RPMI7951 (cell line): ENCODE measurements at places on chromosomes 3 and 15. TPM values are rescaled to one million over a fixed set of nuclear protein-coding genes. Genes with fewer than 3 reads are reported as not detected.
A peak's percentile ranks its signal among the peaks of the same experiment; 100 is the strongest.

Gene SCAANT1
- not detected in 2 replicates for total RNA-seq

Gene ADAMTSL3
- not detected in 2 replicates for total RNA-seq

Gene TM4SF18
- 5.2 and 5.8 TPM in 2 replicates for total RNA-seq

Gene ISLR2
- total RNA-seq: 0.72 and 1.8 TPM in 2 replicates

- DNase-seq: peak; percentile 96
Observed at GRCh38 chr3:14849638-14850230, 31.0 kb downstream of the FGD5 start.

GRCh38 chr3:168123201-168124176 lies 27.8 kb upstream of the GOLIM4 start:
- no peak for DNase-seq

- no peak for DNase-seq
Observed at GRCh38 chr3:126958638-126959085, 24.3 kb upstream of the PLXNA1 start.

DNA sequence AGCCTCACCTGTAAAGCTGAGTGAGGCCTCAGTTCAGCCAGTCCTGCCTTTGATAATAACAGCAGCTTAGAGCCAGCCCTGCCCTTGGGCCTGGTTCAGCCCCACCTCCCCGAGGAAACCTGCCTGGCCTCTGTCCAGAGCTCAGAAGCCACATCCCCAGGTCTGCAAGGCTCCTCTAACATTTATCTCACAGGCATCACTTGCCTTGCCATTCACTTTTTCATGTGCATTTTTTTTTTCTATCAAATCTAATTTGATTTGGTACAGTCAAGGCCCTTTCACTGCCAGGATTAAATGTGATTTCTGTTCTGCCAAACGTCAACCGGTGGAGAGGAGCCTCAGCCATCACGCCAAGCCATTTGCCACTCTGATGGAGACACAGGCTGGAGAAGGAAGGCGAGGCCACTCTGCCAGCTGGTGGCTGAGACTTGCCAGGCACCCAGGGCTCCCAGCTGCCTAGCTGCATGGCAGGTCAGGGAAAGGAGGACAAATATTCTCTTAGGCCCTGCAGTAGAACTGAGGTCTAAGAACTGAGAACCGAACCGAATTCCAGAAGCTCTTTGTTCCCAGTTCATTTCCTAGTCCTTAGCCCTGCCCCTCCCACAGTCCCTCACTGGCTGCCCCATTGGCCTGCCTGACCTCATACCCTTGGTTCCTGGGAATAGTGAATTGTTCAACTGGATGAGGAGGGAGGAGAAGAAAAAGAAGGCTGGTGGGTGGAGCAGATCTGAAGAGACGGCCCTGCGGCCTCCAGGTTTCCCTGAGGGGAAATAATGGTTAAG lies 76.4 kb downstream of the SPSB4 start:
- DNase-seq: no peak

- no peak for DNase-seq
Observed at GRCh38 chr3:40975711-40976121, 223.6 kb upstream of the CTNNB1 start.

GRCh38 chr15:25410649-25411048 lies 28.2 kb downstream of the UBE3A start:
- DNase-seq: no peak

GRCh38 chr3:127299276-127299675 lies 11.4 kb upstream of the PRR20G start:
- DNase-seq: no peak

DNA sequence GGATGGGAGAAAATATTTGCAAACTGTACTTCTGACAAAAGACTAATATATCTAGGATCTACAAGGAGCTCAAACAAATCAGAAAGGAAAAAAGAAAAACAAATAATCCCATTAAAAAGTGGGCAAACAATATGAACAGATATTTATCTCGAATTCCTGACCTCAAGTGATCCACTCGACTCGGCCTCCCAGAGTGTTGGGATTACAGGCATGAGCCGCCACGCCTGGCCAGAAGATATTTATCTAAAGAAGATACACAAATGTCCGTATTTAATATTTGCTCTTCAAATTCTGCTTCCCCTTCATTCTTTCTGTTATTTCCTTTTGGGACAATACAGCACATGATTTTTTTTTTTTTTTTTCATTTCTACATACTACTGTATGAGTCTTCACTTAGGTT lies 151.7 kb upstream of the GRM7 start:
- no peak for DNase-seq

DNA sequence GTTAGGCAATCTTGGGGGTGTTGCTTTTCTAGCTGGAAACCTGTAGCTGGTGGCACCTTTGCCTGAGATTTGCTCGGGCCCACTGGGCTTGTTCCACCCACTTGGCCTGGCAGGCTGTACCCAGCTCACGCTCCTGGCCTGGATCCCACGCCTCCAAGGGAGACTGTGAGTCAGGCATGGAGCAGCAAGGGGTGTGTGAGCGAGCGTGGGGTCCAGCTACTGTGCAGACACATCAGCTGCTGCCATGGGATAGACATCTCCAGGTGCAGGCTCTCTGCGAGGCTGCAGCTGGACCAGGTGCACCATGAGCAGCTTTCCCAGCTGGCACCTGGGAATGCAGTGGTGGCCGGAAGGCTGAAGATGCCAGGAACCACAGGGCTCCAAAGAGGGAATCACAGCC lies 36.0 kb downstream of the NR1D2 start:
- DNase-seq: no peak

- DNase-seq: no peak
Observed at GRCh38 chr3:179796421-179796820, 143.6 kb downstream of the USP13 start.

DNA sequence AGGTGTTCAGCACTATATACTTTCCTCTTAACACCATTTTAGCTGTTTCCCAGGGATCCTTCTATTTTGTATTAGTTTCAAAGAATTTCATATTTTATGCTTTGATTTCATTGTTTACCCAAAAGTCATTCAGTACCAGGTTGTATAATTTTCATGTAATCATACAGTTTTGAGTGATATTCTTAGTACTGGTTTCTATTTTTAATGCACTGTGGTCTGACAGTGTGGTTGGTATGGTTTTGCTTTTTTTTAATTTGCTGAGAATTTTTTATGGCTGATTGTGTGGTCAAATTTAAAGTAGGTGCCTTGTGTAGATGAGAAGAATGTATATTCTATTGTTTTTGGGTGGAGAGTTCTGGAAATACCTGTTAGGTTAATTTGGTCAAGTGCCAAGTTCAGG lies 323.4 kb upstream of the EPHA6 start:
- DNase-seq: no peak

- no peak for DNase-seq
Observed at GRCh38 chr15:58235961-58236360, 97.8 kb downstream of the AQP9 start.

DNA sequence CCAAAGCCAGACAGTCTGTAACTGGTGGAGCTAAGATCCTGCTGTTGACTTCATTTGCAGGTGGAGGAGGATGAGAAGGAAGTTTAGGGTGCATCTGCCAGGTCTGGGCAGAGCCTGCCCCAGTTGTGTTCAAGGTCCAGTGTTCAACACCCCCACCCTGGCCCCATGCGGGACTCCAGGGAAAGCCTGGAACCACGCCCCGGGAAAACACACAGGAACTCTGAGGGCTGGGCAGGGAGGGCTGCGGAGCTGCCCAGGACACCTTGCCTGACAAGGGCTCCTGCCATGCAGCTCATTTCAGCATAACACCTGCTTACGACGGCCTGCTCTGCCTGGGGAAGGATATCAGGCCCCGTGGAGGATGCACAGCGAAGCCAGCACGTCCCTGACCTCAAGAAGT lies 286.3 kb downstream of the XXYLT1 start:
- DNase-seq: no peak

DNA sequence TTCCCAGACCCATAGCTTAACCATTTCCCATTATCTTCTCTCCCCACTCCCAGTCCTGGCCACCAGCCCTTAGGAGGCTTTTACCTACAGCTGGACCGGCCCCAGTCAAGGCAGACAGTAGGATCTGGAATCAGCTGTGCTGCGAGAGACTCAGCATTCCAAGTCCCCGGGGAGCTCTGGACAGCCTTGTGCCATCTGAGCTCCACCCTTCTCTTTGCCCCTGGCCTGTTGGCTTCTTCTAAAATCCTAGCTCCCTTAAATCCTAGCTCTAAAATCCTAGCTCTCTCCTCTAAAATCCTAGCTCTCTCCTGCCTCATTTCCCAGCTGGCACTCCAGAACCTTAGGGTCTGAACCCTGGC lies 21.3 kb downstream of the MEGF11 start:
- no peak for DNase-seq

DNA sequence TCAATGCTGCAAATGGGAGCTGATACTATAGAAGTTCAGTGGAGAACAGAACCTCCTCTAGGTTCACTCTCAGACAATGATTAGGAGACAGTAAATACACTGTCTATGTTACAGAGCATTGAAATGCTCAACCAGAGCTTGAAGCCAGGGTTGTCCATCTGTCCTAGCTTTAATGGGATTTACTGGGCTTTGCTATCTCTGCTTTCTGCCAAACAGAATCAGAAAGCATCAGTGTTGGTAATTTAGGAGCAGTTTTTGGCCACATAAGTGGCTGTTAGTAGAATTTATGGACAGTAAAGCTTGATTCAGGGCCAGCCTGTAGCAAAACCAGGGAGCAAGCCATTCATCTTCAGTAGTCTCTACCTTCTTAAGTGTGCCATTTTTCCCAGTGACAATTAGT lies 396.3 kb downstream of the LSAMP start:
- DNase-seq: no peak

DNA sequence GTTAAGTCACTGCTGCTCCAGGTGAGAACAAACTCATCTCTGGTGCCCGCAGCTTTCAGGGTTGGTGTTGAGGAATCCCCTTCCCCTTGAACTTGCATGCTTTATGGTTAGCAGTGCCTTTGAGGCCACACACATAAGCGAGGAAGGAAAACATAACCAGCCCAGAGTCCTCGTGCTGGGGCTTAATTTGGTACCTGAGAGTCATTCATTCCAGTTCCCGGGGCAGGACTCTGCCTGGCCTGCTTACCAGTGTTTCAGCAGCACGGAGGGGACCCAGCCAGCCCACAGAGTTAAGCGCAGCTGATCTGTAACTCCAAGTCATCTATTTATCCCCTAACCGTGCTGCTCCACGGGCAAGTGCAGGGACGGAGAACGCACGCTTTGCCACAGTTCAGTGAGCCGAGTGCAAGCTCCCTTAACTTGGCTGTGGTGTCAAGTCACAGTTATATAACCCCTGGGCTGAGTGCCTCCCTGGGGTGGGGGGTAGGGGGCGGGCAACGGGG lies 302.3 kb upstream of the ICE2 start:
- no peak for DNase-seq
